ENCODE measurements at places on chromosomes 3 and 15.

GRCh38 chr3:45852828-45853227 is 10.9 kb upstream of the LZTFL1 start:
- no peak for DNase-seq

DNA sequence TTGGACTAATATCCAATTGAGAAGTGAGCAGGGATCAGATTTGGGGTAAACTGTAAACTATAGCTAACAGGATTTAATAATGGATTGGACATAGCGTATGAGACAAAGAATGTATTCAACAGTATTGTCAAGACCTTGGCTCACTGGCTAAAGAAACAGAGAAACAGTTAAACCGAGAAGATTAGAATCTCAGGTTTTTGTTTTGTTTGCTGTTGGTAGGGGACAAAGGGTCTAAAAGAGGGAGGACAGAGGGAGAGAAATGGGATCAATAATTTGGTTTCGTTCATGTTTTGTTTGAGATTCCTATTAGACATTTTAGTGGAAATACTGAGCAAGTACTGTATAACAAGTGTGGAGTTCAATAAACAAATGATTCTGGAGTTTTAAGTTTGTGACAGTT is 28.6 kb downstream of the CLDN1 start:
- DNase-seq: no peak

DNA sequence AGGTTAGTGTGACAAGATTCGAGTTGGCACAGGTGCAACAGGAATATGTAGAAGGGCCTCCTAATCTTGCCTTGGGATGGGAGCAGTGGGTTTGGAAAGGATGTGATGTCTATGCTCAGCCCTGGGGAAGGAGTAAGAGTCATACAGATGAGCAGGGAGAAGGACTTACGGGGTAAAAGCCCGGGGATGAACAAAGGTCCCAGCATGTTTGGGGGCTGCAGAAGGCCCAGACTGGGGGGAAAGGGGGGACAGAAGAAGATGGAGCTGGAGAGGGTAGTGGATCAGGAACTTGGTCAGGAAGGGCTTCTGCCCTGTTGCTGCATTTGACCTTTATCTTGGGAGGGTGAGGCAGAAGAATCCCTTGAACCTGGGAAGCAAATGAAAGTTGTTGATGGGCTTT is 240.1 kb upstream of the ST8SIA2 start:
- no peak for DNase-seq

GRCh38 chr3:150068440-150069153 is 97.9 kb upstream of the PFN2 start:
- no peak for DNase-seq

- no peak for DNase-seq
Measured at GRCh38 chr15:27731776-27732175, 367.3 kb downstream of the OCA2 start.

DNA sequence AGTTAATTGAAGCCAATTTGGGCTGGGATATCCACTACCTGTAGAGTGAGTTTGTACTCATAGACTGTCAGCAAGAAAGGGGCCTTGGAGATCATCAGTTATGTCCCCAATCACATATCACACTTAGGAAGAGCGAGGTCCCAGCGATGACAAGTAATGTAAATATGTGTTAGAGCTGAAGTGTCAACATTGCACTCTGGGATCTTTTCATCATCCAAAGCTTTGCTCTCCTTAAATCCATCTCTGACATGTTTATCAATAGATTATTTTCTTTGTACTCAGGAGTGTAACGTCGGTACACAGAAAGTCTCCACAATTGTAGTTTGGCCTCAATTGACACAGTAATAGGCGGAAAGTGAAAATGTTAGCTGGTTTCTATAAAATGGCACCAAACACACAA is 113.7 kb upstream of the TPRG1 start:
- no peak for DNase-seq

DNA sequence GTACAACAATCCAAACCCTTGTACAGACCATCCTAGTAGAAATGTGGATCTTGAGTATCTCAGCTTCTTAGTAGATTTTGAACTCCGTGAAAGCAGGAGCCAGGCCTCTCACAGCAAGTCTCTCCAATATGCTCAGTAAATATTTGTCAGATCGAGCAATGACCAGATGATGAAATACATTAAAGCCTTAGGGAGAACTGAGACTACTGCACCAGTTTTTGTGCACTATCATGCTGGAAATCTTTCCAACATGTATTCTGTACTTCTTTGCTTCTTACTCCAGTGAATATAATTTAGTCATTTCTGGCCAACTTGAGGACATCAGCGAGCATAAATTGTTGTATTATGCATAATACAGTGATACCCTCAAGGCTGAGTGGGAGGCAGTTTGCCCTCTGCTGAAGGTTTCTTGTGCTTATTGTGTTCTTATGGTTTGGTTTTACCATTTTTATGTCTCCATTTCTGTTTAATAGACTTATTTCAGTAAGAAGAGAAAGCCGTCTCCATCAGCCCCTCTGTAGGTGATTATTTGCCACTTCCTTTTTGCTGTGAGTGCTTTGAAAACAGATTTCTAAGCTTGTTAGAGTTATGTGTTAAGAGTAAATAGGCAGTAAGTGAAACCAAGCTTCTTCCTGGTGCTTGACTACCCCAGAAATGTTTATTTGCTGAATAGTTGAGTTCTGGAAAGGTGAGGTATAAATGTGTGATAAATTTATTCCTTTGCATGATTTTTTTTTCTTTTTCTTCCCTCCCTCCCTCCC is 147.1 kb downstream of the PGPEP1L start:
- peak; percentile 71 for DNase-seq

GRCh38 chr15:71115567-71116351 is 488 bp downstream of the THSD4 start:
- peak; percentile 81 for DNase-seq

DNA sequence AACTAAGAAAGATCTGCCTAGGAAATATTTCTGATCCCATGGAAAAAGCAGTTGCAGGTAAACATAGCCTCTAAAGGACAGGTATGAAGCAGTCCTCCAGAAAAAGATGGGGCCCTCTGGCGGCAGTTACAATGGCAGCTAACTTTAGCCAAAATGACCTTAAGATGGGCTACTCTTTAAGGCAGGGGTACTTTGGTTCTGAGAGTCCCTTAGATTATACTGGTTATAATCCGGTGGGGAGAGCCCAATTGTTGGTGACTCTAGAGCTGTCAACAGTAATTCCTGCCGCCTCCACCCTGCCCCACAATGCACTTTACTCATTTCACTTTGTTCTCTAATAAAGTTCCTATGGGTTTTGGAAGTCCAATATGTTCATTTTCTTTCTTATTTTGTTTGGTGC is 412.8 kb upstream of the WNT5A start:
- DNase-seq: no peak

- DNase-seq: peak; percentile 23
Measured at GRCh38 chr3:56825567-56826438, 24.1 kb upstream of the ARHGEF3 start.

GRCh38 chr3:181692311-181693145 is 19.2 kb upstream of the SOX2 start:
- DNase-seq: no peak

GRCh38 chr3:33091746-33092145 is 5.2 kb downstream of the GLB1 start:
- DNase-seq: no peak

DNA sequence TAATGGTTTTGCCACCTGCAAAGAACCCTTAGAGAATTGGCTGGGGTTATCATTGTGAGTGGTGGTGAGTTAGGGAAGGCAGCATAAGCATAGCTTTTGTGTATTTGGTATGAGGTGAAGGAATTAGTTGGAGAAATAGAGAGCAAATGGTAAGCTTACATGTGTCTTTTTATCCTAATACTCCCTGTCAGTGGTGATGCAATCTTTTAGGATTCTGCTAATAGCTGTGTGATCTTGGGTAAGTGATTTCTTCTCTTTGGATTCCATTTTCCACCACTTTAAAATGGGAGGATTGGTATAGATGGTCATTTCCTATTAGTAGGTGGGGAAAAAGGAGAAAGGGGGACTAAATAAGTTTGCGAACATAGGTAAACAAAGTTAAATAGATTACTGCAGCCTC is 30.9 kb downstream of the PIAS1 start:
- no peak for DNase-seq

- no peak for DNase-seq
Measured at GRCh38 chr3:192339214-192339613, 388.1 kb downstream of the FGF12 start.

DNA sequence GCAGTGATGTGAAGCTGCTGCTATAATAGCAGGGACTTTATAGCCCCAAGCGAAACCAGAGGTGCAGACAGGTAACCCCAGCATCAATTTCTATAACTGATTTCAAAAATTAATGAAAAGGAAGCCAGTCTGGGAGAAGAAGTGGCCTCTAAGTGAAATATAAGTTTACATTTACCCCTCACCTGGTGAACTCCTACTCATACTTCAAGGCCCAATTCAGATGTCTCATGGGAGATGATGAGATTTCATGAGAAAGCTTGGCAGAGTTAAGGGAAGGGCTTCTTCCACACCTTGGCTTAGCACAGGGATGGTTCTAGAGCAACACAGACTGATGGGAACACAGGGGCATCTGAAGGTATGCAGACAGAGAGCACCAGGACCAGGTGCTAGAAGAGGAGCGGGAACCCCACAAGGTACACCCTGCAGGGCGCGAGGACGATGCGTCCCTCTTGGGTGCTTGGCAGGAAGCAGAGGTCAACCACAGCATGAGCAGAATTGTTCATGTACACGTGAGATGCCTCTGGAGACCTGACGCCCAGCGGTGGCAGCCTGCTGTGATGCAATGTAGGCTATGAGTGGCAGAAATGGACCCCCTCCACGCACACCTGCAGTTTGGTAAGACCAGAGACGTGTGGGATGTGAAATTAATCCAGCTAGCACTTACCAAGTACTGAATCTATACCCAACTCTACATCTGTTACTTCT is 102.9 kb downstream of the SRGAP3 start:
- DNase-seq: no peak

DNA sequence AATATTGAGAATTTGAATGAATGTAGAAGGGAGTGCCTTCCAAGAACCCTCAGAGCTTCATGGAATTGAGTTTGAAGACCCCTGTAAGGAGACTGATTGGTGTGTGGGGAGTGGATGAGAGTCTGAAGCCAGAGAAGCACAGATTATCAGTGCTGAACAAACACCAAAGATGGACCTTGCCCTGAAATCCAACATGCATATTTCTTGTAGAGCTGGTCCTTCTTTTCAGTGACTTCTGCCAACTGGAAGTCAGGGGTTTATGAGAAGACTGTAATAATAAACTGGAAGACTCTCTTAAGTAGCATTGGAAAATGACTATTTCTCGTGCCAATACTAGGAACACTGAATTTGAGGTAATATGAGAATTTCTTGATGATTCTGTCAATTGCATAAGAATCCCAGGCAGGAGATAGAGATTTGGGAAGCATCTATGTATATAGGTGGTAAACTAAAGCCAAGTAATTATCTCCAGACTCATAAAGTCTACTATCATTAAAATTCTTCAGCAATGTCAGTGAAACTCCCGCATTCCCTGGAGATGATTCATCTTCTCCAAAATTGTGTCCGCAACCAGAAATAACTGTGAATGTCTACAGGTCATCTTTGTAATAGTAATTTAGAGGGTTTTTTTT is 213.8 kb downstream of the IL5RA start:
- no peak for DNase-seq

- DNase-seq: no peak
Measured at GRCh38 chr3:23496165-23496564, 293.0 kb downstream of the UBE2E2 start.

DNA sequence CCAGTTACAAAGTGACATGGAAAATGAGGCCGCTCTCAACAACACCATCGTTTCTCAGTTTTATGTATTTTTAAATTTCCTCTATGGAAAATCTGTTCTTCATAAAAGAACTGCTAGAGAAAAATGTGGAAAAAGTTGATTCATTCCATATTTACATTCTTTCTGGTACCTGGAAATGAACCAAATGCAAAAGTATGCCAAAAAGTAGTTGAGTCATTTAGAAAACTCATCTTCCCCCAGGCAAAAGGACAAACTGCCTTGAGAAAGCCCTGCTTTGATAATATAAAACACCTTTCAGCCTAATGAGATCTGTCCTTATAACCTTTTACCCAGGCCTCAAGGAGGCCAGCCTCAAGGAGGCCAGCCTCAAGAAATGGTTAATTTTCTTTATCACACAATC is 283.0 kb upstream of the VEPH1 start:
- peak; percentile 92 for DNase-seq

- DNase-seq: no peak
Measured at GRCh38 chr3:25007974-25008658, 419.9 kb upstream of the RARB start.

GRCh38 chr3:123660900-123661299 is 76.0 kb upstream of the HACD2 start:
- DNase-seq: peak; percentile 95

DNA sequence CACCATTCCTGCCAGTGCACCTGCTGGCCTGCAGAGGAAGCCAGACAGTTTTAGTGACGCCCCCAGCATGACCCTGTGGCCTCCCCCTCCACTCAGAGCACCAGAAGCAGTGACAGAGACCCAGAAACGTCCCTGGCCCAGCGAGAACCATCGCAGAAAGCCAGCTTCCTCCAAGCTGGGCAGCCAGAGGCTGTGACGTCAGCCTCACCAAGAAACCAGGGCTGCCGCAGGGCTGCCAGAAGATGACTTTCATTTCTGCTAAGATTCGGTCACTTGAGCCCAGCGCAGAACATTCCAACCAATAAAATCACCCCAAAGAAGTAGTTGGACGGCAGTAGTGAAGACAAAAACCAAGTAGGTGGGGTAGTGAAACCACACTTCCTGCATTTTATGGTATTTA is 29.6 kb upstream of the RPL32 start:
- DNase-seq: peak; percentile 95

DNA sequence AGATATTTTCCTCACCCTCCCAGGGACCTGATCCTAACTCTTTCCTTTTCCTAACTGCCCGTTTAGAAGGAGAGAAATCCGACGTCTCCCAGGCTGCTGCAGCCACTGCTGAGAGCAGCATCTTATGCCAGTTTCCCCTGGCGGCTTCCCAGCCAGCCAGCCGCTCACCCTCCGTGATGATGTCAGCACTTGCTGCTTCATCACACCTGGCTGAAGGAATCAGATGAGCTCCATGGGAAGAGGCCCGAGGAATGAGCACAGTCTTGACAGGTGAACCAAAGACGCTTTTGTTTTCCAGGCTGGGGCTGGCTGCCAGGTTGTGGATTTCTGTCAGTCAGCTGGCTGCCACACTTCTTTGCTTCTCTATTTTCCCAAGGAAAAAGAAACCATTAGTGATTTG is 445.1 kb upstream of the RBMS3 start:
- DNase-seq: peak; percentile 40

DNA sequence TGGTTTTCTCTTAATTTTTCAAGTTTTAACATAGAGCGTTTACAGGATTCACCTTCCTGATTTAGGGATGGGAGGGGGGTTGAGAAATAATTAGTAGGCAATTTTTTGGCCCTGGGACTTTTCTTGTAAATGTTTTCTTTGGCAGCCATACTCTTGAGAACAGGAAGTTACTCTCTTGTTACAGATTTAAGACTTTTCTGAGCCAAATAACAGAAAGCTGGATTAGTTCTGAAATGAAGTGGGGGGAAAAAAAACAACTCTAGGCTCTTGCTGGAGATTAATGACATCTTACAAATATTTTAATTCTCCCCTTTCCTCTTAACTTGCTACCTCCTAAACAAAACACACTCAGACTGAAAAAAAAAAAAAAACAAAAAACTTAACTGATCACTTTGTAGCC is 13.8 kb upstream of the POLR2M start:
- peak; percentile 47 for DNase-seq
